NCI-H1930 (cell line): ENCODE measurements at places on chromosomes 12 and 14.

DNA sequence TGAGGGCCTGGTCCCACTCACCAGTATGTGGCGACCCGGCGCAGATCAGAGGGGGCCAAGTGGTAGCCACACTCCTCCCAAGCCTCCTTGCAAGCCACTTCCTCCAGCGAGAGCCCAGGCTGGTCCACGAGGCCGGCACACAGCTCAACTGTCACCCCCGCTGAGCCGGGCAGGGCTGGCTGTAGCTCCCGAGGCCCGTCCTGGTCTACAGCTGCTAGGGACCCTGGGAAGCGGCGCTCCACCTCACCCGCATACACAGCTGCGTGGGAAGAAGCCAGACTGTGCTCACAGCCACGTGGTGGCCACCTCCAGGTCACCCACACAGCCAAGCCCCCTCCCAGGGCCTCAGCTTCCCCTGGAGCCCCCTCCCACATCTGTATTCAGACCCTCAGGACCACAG lies 4.6 kb downstream of the NUDT14 start:
- no peak for DNase-seq

GRCh38 chr12:52445876-52446275 lies 6.1 kb downstream of the KRT6B start:
- no peak for DNase-seq

- DNase-seq = peak; percentile 74
Observed at GRCh38 chr14:95875831-95876760, 536 bp upstream of the TUNAR start.

DNA sequence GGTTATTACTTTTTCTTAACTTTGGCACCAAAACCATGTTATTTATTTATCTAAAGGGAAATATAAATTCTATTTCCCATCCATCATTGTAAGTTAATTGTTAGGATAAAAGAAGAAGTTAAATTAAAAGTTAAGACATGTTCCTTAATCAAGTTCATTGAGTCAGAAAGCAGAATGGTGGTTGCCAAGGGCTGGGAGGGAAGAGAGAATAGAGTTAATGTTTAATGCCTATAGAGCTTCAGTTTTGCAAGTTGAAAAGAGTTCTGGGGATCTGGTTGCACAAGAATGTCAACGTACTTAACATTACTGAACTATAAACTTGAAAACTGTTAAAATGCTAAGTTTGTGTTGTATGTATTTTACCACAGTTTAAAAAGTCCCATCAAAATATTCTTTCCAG lies 63.2 kb upstream of the NR2C1 start:
- no peak for DNase-seq

DNA sequence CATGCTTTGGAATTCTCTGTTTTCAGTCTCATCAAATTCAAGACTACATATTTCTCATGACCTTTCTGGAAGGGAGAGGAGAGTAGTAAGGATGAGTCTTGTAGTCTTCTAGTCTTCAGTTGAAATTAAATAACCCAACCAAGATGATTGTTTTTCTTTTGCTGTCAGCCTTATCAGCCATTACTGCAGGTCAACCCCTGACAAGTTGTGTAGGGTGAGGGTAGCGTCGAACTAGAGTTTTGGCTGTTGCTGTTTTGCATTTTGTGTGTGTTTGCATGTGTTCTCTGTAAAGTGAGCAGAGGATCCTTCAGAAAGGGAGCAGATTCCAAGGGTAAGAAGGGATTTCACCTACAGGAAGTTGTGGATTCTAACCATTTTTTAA lies 28.4 kb downstream of the DIP2B start:
- DNase-seq = no peak

DNA sequence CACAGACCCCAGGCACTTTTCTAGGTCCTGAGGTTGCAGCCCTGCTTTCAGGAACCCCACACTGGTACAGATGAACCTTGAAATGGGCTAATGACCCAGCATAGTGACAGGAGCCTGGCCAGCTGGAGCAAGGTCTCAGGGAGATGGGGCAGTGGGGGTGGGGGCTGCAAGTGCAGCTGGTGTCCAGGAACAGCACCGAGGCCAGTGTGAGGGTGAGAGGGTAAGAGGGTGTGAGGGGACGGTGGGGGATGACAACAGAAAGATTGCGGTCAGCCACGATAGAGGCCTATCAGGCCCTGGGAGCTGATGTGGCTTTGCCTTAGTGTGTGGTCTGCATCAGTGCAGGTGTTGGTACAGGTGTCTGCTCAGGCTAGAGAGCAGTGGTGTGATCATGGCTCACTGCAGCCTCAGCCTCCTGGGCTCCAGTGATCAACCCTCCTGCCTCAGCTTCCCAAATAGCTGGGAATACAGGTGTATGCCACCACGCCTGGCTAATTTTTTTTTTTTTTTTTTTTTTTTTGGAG lies 59.7 kb downstream of the EP400 start:
- no peak for DNase-seq
